NCI-H226 (cell line): ENCODE measurements at places on chromosomes 2 and 18.

DNA sequence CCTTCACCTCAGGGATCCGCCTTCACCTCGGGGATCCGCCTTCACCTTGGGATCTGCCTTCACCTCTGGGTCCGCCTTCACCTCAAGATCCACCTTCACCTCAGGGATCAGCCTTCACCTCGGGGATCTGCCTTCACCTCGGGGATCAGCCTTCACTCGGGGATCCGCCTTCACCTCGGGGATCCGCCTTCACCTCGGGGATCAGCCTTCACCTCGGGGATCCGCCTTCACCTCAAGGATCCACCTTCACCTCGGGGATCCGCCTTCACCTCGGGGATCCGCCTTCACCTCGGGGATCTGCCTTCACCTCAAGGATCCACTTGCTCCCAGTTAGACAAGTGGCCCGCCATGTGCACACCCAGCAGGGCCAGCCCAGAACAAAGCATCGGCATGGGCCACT, 7.3 kb downstream of the KIF1A start:
- no peak for DNase-seq

GRCh38 chr2:64491426-64491825, 32.7 kb upstream of the AFTPH start:
- DNase-seq: peak; percentile 9

DNA sequence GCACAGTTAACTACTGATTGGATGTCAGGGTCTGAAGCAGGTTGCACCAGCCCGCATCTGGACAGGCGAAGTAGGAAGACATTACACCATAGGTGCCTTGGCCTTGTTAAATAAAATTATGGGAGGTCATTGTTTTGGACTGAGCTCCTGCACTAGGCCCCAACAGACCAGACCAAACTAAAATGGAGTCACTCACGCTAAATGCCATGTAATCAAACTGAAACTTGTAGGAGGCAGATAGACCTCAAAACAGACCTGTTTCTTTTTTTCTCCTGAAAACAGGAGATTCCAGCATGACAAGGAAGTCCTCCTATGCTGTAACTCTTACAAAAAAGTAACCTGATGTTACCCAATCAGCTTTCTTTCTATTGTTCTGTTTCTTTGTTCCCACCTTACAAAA, 15.5 kb upstream of the NFU1 start:
- DNase-seq: no peak

GRCh38 chr2:186407611-186408010, 78.4 kb upstream of the ZC3H15 start:
- DNase-seq: no peak

DNA sequence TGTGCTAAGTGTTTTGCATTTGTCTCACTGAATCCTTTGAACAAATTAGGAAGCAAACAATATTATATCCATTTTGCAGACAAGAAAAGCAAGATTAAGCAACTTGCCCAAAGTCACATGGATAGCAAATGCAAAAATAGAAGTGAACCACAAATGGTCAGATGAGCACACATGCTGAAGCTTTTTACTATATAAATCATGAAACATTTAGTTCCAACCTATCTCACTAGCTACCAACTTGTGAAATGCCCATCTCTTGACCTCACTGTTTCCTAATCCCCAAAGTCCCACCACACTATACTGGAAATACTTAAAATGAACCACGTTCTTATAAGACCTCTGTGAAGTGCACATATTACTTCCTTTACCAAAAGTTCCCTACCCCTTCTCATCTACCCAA, 380.5 kb downstream of the ERBB4 start:
- no peak for DNase-seq

DNA sequence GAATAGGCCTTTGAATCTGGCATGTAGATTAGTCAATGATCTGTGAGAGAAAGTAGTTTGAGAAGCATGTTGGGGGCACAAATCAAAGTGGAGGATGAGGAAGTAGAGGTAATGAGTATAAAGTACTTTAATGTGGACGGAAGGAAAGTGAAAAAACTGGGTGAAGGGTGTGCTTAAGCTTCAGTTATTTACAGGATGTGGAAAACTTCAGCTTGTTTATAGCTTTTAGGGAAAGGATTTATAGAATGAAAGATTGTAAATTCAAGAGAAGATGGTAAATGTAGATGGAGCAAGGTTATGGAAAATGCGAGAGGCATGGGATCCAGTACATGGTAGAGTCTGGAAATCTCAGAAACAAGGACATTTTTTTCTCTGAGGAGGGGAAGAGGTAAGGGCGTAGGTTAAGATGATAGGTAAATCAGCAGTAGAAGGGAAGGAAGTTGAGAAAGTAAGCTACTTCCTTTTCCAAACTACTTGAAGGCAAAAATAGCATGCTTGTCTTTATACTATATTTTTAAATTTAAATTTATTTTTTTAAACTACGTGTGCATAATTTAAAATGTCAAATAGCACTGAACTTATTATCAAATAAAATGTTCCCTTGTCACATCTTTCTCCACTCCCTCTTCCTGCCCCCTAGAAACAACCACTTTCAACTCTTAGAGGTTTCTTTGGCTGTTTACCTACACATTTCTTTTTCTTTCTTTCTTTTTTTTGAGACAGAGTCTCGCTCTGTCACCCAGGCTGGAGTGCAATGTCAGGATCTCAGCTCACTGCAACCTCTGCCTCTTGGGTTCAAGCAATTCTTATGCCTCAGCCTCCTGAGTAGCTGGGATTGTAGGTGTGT, 8.5 kb downstream of the FAM117B start:
- no peak for DNase-seq

- DNase-seq: no peak
Observed at GRCh38 chr2:189536830-189537229, 43.8 kb downstream of the SLC40A1 start.

DNA sequence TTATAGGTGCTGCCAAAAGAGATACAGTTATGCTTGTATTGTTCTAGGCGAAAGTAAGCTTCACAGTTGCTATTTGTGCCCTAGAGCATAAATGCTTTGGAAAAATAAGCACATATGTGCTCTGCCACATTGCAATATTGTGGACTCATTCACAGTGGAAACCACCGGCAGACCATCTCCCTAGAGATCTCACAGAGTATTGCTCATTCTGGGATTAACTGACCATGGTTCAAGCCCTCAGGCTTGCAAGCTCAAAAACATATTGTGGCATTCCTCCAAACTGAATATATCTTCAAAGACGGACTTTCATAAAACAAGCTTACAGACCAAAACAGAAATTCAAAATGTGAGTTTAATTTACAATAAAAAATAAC, 158.2 kb upstream of the CCDC150 start:
- no peak for DNase-seq

- no peak for DNase-seq
Observed at GRCh38 chr2:9231291-9232165, 24.9 kb downstream of the ASAP2 start.

- no peak for DNase-seq
Observed at GRCh38 chr2:167862782-167863181, 384.6 kb downstream of the STK39 start.

DNA sequence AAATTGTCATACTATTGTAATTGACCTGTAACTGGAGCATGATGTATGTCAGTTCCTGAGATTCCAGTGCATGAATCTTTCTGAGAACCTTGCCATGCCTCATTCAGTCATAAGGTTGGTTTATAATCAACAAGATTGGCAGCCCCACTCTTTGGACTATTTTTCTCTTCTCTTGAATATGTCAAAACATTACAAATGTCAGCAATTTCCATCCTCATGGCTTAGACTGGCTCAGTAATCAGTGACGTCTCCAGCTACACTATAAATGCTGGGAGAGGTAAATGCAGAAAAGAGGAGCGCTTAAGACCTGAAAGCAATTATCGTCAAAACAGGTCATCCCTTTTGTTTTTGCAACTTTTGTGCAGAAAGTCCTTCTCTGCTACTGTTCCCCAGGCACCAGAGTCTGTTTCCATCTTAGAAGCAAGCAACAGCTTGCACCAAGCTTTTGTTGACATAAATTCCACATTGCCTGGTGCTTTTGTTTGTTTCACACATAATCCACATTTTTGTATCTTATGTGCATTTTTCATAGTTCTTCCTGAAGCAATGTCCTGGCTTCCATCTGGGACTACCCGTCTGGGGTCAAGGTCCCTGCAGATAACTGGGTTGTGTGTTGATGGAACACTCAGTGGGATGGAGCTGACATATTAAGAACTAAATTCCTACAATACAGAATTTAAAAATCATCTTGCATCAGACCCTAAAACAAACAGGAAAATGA, 149.8 kb downstream of the OSR1 start:
- DNase-seq: no peak

DNA sequence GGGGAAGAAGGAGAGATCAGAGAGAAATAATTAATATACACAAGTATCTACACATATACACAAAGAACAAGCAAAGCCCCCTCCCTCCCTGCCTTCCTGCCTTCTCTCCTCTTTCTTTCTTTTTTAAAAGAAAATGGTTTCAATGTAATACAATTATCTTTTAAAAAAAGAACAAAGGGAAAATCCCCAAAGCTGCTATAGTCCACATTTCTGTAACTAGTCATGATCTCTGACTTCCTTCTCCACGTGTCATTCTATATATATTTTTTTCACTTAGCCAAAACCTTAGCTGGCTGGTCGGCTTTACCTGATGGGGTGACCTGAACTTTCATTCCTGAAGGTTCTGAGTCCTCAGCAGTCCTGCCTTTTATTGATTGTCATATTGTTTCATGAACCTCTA, 44.3 kb downstream of the MAP3K20 start:
- no peak for DNase-seq

DNA sequence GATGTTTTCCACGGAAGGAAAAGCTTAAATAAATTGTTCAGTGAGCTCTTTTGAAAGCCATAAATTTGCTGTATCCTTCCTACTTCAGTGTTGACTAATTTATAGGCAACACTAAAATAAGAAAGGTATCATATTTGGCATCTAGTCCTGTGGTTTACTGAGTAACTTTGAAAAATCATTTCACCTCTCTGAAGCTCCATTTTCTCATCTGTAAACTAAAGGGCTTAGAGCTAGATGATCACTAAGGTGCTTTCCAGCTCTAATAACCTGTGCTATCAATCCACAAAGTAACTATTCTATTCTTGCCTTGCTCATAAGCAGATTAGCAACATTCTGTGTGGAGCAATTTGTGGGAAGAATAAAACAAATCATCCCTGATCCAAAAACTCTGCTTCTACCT, 3.6 kb upstream of the MYOM1 start:
- no peak for DNase-seq

- DNase-seq: no peak
Observed at GRCh38 chr2:98382086-98382485, 35.8 kb downstream of the CNGA3 start.

GRCh38 chr2:234368861-234369261, 128.0 kb downstream of the ARL4C start:
- no peak for DNase-seq

DNA sequence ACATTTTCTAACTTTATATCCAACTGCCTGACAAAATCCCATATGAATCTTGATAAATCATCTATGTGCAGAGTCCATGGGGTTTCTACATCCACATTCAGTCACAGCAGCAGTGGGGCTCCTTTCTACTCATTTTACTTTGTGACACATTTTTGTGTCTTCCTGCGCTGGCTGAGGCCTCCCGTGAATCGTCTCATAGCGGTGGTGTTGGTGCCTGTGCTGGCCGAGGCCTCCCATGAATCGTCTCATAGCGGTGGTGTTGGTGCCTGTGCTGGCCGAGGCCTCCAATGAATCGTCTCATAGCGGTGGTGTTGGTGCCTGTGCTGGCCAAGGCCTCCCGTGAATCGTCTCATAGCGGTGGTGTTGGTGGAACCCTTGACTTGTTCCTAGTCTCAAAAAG, 17.0 kb downstream of the SNED1 start:
- no peak for DNase-seq

DNA sequence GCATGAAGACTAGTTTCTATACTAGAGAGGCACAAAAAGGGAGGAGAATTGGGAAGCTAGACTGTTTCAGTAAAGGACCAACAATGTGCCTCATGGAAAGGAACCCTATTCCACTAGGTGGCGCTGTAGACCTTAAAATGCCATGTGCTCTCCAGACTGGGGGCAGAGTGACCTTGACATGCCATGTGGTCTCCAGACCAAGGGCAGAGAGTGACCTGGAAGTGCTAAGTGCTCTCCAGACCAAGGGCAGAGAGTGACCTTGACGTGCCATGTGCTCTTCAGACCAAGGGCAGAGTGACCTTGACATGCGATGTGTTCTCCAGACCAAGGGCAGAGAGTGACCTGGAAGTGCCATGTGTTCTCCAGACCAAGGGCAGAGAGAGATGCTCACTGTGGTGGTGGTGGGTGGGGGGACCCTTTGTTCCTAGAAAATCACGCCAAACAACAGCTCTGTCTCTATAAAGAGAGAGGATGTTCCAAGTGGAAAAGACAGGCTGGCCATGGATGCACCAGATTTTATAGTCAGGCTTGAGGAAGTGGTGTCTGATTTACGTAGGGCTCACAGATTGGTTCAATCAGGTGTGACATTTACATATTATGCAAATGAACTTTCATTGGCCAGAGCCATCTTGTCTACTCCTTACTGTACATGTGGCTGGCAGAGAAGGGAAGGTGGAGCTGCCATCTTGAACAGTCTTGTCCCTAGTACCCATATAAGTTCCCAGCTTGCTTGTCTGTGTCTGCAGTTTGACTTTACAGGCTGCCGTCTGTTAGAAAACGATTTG, 344.0 kb upstream of the DDX18 start:
- no peak for DNase-seq

DNA sequence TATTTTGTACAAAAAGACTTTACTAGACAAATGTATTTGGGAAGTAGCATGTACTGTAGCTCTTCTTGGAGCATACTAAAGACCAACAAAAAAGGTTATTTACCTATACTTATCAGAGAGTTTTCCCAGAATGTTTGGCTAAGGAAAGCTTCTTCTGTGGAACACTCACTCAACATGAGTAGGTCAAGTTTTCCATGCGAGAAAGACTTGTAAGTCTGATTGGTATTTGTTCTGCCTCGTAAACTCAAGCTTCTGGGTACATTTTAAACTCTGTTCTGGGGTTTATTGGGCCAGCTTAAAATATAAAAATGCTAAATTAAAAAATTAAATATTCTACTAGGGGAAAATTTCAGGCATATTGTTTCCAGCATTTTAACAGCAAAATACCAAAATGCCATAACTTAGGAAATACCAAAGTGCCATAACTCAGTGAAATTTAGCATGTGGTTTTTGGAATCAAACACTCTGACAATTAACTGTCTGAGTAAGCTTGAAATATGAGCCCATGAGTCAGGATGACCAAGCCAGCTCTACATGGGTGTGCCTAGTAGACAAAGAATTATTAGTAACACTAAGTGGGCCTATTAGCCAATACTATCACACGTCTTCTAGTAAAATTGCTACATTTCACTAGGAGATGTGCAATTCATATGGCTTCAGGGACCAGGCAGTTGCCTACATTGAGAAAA, 47.3 kb upstream of the SERPINE2 start:
- DNase-seq: peak; percentile 90

- DNase-seq: no peak
Observed at GRCh38 chr2:32847734-32848133, 99.0 kb upstream of the LTBP1 start.

DNA sequence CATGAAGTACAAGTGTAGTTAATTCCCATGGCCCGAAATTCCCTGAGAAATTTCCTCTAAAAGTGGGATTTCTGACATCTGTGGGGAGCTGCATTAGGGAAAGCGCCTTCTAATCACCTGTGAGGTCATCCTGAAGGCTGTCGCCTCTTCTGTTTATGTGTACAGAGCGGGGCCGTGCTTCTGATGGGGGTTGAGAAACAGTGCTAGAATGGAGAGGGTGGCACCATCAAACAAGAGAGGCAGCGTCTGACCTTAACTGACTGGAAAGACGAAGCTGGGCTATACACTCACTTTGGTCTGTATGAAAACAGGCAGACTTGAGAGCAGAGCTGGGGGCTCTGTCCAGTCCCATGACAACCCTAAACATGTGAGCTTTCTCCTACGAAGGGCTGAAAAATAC, 44.2 kb upstream of the DNMT3A start:
- DNase-seq: no peak
